ENCODE measurements at places on chromosomes 5 and 9.
A peak's percentile ranks its signal among the peaks of the same experiment; 100 is the strongest.

DNA sequence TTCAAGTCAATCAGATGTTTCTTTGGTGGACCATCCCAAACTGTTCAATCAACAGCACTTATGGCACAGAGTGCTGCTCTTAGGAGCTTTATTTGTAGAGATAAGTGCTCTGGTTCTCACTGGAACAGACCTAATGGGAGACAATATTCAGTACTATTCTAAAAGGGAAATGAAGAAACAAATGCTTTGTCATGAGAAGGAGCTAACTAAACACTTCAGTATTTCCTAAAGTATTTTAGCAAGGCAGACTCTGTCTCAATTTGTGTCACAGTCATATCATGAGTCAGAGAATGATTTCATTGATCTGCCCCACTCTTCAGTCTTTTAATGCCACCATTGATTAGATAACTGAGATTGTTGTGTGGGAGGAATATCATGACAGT lies 175.3 kb downstream of the SLF1 start:
- DNase-seq: peak; percentile 54

DNA sequence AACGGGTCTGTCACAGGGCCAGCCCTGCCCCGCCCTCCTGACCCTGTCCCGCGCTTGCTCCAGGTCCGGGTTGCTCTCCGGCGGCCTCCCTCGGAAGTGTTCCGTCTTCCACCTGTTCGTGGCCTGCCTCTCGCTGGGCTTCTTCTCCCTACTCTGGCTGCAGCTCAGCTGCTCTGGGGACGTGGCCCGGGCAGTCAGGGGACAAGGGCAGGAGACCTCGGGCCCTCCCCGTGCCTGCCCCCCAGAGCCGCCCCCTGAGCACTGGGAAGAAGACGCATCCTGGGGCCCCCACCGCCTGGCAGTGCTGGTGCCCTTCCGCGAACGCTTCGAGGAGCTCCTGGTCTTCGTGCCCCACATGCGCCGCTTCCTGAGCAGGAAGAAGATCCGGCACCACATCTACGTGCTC lies 4.2 kb downstream of the B4GALT7 start:
- no peak for DNase-seq

GRCh38 chr5:59999056-59999455 lies 105.5 kb upstream of the PDE4D start:
- no peak for DNase-seq

GRCh38 chr5:141878186-141878710 lies at the start of gene PCDH1:
TSS of gene PCDH1 (minus strand) at chr5:141878410. CDS start at chr5:141878262, 148 bp downstream.
- no peak for DNase-seq

- DNase-seq: peak; percentile 69
Observed at GRCh38 chr9:136587145-136587943, 41.5 kb upstream of the NOTCH1 start.

- DNase-seq: no peak
Observed at GRCh38 chr9:105541838-105542237, 16.1 kb upstream of the FKTN start.
